Stimulated activated CD8-positive, alpha-beta memory T cell treated with anti-CD3 and anti-CD28 coated beads, Interleukin-4, amount 100 ng/mL, for 4 hours (primary cell): ENCODE measurements at places on chromosomes 13 and 19.

GRCh38 chr19:39014037-39014436, 18.3 kb downstream of the FBXO27 start:
- DNase-seq, result no peak

DNA sequence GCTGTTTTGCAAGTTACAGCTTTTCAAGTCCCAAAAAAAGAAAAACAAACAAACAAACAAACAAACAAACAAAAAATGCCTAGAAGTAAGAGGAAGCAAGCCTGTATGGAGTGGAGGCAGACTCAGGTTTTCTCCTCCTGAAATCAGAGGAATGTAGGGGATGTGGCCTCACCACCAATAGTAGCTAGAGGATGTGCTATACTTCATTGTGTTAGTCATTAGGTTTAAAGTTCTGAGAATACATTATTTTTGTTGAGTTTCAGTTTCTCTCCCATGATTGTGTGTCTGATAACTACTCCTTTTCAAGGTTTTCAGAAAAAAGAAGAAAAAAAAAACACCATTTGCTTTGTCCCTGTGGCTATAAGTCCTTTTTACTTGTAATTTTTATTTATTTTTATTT, 524.5 kb downstream of the GPC6 start:
- no peak for DNase-seq

GRCh38 chr13:38900188-38900587, 90.4 kb downstream of the STOML3 start:
- no peak for DNase-seq

DNA sequence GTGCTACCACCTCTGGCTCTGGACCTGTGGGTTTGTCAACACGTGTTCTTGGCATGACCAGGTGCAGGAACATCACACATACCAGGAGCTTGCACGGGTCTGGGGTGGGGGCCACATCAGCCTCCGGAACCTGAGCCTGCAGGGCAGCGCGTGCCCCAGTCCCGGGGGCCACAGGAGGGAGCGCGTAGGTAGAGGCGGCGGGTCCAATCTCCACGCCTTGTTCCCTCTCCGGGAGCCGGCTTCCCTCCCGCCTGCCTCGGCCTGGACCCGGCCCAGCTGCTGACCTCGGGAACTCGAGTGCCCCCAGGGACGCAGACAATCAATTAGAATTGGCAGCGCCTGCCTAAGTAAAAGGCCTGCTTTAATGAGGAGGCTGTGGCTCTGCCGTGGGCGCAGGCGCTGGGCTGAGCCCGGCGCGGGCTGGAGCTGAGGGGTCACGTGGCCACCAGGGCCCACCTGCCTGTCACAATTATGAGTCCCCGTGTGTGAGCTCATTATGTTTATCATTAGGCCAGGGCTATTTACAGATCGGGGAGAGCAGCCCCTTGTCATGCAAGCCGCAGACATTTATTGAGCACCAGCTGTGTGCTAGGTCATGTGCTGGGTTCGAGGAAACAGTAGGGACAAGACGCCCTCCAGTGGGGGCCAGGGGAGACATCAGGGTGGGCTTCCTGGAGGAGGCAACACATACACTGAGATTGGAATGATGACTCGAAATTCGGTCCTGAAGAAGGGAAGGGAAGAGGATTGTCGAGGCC, 32.2 kb upstream of the TNFAIP8L1 start:
- no peak for DNase-seq

GRCh38 chr13:19587635-19588300, 26.4 kb upstream of the TPTE2 start:
- no peak for DNase-seq

GRCh38 chr13:100154842-100155416, 66.0 kb downstream of the PCCA start:
- no peak for DNase-seq

DNA sequence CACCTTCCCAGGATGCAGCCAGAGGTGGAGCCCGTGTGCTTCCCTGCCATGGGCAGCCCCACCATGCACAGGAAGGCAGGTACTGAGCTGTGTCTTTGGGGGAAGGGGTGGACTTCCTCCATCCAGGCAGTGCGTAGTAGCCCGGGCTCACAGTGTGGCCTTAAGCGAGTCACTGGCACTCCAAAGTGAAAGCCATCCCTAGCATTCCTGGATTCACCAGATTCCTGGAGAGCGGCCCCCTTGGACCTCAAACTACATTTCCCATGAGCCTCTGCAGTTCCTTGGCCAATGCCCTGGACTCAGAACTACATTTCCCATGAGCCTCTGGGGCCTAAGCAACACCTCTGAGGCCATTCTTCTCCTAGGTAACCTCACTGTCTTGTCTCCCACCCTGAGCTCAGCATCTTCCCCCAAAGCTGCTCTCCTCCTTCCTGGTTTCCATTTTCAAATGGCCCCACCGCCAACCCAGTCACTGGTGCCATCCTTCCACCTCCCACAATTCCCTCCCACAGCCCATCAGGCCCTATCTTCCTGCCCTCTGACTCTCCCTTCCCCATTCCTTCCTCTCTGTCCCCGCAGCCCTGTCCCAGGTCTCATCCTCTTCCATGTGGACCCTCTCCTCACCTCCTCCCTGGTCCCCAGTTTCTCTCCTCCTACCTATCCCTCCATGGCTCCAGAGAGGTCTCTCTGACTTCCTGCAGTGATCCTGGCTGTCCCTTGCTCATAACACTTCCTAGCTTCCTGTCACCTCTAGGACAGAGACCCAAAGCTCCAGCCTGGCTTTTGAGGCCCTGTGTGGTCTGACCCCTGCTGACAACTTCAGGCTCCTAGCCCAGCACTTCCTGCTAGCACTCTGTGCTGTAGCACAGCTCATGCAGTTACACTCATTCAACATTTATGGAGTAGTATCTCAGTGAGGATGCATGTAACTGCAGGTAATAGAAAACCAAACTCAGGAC, at the start of gene C19orf81:
Gene C19orf81, plus strand, starts transcription at position 13 of the 959 bp plus-strand sequence. Its CDS starts 0 bp downstream, at position 13.
- no peak for DNase-seq

DNA sequence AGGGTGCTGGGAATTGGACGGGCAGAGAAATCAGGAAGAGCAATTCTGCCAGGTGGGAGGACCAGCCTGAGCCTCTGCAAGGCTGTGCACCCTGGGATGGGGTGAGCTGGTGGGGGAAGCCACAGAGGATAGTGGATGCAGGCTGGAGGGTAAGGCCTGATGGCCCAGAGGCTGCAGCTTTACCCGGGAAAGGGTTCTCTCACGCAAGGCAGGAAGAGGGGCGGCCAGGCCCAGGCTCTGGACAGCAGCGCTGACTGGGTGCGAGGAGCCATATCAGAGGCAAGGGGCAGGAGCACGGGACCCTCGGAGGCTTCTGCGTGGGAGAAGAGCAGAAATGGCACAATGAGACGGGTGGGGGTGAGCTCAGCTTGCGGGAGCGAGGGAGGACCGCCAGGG, 104.6 kb downstream of the SOX1 start:
- no peak for DNase-seq

DNA sequence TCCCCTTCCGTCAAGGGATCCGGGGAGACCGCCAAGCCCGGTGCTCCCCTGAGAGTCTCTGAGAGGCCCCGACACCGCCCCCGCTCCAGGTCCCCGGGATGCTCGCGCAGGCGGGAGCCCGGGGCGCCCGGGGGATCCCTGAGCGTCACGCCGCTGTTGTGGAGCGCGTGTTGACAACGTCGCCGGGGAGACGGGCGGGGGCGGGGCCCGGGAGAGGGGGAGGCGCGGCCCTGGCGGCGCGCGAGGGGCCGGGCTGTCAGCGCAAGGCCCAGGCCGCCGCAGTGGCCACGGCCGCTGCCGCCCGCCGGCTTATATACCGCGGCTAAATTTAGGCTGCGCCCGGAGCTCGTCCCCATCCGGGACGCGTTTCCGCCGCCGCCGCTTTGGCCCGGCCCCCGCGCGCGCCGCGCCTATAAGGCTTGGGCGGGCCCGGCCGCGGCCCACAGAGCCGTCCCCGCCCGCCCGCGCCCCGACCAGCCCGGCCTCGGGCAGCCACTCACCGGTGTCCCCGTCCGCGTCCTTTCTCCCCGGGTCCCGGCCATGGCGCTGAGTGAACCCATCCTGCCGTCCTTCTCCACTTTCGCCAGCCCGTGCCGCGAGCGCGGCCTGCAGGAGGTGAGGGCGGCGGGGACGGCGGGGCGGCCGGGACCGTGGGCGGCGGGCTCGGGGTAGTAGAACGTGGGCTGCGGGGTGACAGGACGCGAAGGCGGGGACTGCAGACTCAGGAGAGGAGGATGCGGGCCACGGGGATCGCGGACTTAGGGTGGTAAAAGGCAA, at the start of gene KLF2:
Gene KLF2, plus strand, starts transcription at position 443 of the 777 bp plus-strand sequence. Its CDS starts 98 bp downstream, at position 541.
- DNase-seq, result peak; percentile 82

GRCh38 chr13:111940892-111941291, 126.1 kb upstream of the SOX1 start:
- DNase-seq, result no peak

GRCh38 chr13:41039746-41040145, 20.6 kb upstream of the ELF1 start:
- DNase-seq, result no peak

- no peak for DNase-seq
These were observed 28.9 kb upstream of the CYSLTR2 start for GRCh38 chr13:48624858-48625257.

GRCh38 chr19:43715776-43716175, at the start of gene IRGC:
Gene IRGC (plus strand): TSS chr19:43716076. CDS start chr19:43718559, 2,483 bp downstream.
- no peak for DNase-seq

GRCh38 chr13:109651311-109651710, 135.1 kb downstream of the IRS2 start:
- no peak for DNase-seq

DNA sequence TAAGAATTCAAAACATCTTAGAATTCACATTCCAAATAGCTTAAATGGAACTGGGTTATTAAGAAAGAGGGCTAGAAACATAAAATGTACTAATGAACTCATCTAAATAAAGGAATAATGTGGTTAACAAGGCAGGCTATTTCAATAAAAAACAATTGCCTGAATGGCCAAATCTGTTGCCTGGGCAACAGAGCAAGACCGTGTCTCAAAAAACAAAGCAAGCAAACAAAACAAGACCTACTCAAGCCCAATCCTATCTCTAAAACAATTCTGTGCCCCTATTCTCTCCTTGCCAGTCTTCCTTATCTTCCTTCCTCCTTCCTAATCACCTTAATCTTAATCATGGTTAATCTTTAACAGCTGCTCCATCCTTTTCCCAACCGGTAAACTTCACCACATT, 12.1 kb downstream of the IGFL1 start:
- DNase-seq, result no peak

- no peak for DNase-seq
These were observed 85.8 kb downstream of the FAM216B start for GRCh38 chr13:42867232-42867631.

DNA sequence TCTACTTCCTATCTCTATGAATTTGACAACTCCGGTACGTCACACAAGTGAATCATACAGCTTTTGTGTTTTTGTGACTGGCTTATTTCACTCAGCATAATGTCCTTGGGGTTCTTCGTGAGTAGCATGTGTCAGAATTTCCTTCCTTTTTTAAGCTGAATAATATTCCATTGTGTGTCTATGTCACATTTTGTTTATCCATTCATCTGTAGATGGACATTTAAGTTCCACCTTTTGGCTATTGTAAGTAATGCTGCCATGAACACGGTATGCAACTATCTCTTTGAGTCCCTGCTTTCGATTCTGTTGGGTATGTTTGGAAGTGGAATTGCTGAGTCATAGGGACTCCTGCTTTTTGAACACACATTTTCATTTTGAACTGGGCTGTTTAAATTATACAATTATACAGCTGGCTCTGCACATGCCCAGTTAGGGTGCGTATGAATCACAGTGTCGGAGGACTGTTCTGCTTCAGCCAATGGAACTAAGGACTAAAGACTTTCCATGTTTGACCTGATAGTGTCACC, 43.0 kb upstream of the C13orf42 start:
- DNase-seq, result no peak

DNA sequence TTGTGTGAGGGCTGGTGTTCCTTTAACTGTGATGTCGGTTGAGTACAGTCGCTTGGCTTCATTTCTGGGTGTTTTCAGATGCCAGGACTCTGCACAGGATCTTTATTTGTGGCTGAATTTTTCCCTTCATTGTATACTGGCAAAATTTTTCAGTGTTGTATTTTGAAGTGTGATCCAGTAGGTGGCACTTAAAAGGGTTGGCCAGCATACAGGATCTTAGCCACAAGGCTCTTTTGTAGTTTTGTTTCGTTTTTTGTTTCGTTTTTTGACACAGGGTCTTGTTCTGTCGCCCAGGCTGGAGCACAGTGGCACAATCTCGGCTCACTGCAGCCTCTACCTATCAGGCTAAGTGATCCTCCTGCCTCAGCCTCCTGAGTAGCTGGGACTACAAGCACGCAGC, 8.7 kb downstream of the FCAR start:
- DNase-seq, result no peak

- DNase-seq, result no peak
These were observed 379 bp upstream of the ZNF470 start for GRCh38 chr19:56566904-56567273.

GRCh38 chr13:48189171-48189570, 43.8 kb upstream of the ITM2B start:
- DNase-seq, result no peak

DNA sequence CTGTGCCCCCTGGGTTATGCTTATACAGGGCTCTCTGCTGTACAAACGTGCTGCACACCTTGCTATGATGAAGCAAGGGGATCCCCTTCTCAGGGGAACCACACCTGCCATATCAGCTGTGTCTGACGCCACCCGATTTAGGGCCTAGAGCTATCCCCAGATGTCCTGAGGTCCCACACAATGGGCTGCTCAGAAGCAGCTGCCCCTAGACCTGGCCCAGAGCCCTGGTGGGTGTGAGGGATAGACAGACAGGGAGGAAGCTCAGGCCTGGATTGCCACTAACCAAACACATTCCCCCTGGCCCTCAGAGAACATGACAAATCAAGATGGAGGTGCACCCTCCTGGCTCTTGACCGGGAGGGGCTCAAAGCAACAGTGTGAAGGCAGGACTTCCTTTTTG, 59.3 kb downstream of the TSHZ3 start:
- no peak for DNase-seq

DNA sequence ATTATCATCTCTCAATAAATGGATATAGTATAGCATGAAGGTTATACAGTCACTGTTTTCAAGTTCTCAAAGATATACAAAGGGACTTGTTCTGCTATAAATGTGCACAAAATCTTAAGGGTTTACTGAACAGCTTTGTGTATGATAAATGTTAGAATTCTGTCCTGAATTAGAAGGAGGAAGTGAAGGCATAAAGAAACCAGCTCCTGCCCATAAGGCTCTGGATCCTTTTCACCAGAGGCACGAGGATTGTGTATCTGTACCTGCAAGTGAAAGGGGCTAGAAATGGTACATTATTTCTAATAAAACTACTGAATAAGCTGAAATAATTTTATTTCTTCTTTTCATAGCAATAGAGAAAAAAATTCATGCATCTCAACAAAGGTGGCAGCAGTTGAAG, 32.4 kb downstream of the PHF11 start:
- no peak for DNase-seq
